ENCODE measurements at places on chromosomes 3 and 15. TPM values are rescaled to one million over a fixed set of nuclear protein-coding genes. Genes with fewer than 3 reads are reported as not detected.

- no peak for DNase-seq
These were observed 3.7 kb upstream of the SYNPR start for GRCh38 chr3:63274359-63274758.

- DNase-seq = no peak
These were observed 488.7 kb upstream of the TPRG1 start for GRCh38 chr3:188683032-188683521.

DNA sequence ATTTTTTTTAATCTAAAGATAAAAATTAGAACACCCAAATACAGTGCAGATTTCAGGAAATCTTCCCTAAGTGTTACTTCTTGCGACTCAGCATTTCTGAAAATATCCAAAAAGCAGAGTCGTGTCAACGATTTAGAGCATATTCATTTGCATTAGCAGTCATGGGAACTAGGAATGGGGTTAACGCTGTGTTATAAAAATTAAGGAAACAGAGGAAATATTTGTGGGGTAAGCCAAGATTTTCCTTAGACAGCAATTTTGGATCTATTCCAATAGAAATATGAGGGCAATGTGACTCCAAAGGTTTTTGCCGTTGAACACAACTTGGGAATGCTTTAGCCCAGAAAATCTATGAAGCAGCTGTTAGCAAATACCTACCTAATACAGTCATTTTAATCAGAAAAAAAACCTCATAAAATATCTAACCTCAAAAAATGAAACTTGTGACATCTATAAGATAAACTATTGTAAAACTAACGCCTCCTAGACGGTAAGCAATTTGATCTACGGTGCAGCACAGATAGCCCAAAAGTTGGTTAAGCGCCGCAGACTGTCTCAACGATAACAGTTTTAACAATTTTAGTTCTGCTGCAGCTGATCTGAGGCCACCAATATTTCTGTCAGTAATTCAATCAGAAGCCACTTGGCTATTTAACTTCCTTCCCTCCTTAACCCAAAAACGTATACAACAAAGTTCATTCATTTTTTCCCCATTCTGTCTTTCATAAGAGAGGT is 5.8 kb upstream of the ATP11B start:
- no peak for DNase-seq

- no peak for DNase-seq
These were observed 50.0 kb upstream of the EPHA3 start for GRCh38 chr3:89057398-89057797.

DNA sequence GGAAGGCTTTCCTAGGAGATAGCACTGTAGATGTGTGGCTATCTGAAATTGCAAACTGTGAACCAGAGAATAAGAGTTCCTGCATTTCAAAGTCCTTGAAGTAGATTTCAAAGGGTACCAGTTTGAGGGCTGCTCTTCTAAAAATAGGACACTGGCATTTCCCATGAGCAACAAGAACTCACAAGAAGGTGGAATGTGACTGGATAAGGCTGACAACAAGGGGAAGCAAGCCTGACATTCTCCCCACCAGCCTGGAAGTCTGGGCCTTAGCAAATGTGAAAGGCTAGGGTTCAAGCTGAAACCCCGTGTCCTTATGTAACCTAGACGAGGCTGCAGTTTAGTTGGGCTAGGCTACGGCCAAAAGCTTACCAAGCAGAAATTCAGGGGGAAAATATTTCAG is 18.7 kb upstream of the TJP1 start:
- no peak for DNase-seq

DNA sequence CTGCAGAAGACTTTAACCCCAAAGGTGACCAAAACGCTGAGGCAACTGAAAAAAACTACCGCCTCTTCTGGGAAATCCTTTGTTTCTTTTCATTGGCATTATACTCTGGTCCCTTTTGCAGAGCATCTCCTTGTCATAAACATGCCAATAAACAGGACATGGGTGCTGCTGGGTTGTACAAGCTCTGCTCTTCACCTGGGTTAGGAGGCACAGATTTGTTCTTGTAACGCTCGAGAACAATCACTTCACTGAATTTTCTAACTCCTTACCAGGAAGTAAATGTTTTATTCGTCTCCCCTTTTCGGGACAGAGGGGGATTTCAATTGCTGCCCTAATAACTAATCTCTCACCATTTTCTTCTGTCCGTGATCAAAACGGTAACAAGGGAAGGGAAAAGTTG is 1.3 kb downstream of the PLCH1 start:
- no peak for DNase-seq

DNA sequence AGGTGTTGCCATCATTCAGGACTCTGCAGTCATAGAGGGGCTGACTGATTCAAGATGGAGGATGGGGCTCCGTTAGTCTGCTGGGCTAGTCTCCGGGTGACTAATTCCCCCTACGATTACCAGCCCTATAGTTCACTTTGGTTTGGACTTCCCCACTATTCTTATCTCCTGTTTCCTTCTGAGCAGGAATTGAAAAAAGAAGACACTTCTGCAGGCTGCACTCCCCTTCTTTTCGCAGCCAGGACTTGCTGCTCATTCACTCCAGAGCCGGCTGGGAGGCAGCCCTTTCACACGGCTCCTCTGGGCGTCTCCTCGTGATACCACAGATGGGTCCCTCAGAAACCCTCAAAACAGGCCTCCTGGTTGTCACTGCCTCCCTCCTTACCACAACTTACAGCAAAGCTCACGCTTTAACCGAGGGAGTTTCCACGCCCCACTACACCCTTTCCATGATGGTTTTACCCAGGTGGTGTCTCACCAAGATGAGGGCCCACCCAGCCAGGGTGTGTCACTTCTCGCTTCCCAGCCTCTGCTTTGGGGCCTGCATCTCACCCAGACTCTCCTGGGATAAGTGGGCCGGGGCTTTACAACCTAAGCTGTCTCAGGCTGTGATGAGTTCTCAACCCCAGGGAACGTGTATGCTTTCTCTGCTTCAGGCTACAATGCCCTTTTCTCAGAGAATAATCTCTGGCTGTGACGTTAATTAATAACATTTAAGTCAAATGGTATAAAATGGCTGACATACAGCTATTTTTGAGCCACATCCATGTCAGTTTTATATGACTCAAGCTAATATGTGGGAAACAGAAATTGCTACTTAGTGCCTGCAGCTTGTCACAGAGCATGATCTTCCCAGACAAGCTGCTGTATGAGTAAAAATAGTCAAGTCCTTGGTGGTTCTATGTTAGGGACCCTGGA is 11.9 kb downstream of the CX3CR1 start:
- DNase-seq = no peak

DNA sequence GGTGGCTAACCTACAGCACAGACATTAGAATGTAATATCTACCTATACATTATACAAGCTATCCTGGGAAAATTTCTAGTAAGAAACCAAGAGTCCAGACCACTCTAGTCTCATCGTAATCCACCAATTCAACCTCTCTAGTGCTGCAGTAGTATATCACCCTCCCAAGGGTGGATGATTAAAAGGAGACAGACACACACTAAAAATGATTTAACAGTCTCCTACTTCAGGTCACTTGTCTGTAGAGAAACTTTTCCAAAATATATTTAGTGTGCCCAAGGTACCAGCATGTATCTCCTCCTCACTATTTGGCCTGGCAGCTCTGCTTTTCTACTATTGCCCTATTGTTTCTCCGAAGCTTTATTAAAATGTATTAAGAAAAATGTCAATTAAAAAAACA is 45.0 kb downstream of the ZBTB20 start:
- no peak for DNase-seq

GRCh38 chr3:48748754-48749153 is 31.7 kb upstream of the IP6K2 start:
- DNase-seq = no peak

- DNase-seq = no peak
These were observed 64.4 kb downstream of the SLMAP start for GRCh38 chr3:57820479-57820878.

DNA sequence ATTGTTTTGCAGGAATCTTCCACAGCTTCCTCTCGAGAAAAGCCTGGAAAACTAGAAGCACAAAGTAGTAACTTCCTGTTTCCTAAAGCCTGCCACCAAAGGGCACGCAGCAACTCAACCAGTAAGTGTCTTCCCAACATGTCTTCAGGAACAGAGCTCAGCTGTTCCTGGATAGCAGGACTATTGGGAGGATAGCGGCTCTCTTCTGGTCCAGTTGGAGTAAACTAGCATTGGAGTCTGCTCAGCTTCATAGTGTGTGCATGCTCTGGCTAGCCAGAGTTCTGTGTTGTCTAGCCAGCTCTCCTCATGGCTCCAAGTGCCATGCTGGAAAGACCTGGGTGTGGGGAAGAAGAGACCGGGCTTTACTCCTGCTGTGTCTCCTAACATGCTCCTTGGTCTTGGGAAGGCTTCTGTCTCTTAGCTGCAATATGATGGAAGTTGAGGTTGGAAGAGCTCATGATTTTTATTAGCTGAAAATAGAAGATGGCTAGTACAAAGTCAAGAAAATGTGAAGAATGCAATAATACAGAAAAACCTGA is 63.1 kb downstream of the IL16 start:
- no peak for DNase-seq

DNA sequence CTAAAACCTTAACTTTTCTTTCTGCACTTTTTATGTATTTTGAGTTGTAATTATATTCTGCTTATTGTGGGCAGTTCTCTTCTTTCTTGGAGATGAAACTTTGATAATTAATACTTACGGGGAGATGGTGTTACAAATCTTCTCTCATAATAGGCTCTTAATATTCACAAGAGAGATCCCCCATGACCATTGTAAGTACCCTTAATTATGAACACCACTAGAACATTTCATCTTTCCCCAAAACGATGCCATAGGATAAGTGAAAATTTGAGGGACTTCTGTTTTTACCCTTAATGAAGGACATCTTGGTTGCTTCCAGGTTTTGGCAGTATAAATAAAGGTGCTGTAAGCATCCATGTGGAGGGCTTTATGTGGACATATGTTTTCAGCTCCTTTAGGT is 60.7 kb downstream of the PIAS1 start:
- no peak for DNase-seq

GRCh38 chr3:170320461-170321121 is 36.9 kb upstream of the SKIL start:
- no peak for DNase-seq

DNA sequence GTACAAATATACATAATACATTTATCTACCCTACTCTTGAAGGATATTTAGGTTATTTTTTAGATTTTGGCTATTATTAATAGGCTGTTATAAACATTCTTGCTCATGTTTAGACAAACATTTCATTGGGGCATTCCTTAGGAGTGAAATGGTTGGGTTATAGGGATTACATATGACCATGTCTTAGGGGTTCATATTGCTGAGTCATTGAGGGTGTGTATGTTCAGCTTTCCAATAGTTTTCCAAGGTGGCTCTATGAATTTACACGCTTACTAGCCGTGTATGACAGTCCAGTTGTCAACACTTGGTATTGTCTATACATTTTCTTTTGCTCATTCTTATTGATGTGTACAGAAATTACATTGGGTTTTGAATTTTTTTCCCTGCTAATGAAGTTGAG is 125.8 kb downstream of the OXSM start:
- DNase-seq = no peak

- DNase-seq = no peak
These were observed 29.5 kb upstream of the ULK4 start for GRCh38 chr3:41991437-41991836.

DNA sequence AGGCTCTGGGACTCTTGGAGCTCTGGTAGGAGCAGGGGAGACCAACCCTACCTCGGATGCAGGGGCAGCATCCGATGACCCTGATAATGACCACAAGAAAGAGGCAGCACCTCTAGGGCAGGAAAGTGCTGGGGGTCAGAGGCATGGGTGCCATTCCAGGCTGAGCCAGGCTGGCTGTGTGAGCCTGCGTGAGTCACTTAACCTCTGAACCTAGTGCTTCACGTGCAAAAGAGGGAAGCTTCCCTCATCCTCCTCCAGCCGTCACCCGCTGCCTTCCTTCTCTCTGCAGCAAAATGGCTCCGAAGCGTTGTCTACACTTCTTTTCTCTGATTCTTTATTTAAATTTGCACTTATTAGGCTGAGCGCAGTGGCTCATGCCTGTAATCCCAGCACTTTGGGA is 35.5 kb downstream of the ZDHHC19 start:
- DNase-seq = no peak

GRCh38 chr3:161025911-161026310 is 79.2 kb downstream of the B3GALNT1 start:
- no peak for DNase-seq

DNA sequence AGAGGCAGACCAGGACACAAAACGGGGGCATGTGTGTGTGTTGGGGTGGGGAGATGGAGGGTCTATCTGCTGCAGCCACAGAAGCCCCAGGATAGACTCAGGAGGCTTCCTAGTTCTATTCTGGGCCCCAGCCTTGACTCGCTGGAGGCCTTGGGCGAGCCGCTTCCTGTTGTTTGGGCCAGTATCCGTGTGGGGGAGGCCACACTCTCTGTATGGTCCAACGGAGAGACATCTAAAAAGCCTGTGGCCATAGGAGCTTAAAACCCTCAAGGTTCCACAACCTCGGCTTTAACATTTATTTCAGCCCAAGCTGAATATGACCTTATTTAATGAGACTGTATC is 32.8 kb downstream of the POC1A start:
- DNase-seq = peak; percentile 76

DNA sequence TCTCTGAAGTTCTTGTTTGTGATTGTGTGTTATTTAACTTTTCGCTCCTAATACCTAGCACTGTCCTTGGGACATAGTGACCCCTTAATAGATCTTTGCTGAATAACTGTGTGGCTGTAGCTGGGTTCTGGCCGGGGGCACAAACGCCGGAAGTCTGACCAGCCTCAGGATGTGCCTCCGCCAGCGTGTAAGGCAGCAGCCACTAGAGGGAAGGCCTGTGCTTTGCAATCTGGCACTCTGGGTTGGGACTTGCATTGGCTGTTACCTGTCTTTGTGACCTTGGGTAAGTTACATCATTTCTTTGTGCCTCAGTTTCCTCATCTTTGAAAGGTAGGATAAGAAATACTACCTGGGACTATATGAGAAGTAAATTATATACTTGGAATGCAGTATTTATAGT is 158.7 kb downstream of the GHSR start:
- peak; percentile 67 for DNase-seq

DNA sequence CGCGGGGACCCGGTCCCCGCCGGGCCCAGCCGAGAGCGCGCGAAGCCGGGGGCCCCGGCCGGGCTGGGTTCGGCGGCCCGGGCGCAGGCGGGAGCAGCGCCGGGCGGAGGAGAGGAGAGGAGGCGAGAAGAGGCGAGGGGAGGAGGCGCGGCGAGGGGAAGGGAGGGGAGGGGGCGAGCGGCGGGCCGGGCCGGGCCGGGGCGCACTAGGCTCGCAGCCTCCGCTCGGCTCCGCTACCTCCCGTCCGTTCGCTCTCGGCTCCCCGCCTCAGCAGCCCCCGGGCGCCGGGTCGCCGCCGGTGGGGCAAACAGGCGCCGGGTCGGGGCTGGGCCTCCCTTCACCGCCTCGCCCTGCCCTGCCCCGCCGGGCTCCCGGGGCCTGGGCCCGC is 351 bp downstream of the INSYN1 start:
- DNase-seq = peak; percentile 28

DNA sequence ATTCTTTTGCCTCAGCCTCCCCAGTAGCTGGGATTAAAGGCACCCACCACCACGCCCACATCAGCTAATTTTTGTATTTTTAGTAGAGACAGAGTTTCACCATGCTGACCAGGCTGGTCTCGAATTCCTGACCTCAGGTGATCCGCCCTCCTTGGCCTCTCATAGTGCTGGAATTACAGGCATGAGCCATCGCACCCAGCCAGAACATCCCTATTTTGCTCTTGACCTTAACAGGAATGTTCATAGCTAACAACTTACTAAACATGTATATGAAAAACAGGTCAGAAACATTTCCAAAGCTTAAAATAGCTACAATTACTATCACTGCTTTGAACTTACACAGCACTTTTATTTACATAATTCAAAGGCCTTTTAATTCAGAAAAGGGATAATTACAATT is 33.7 kb downstream of the UQCC5 start:
- no peak for DNase-seq

OCA2 gene
- total RNA-seq = 0.45 TPM

SLC28A2 gene
- total RNA-seq = not detected

ISLR gene
- total RNA-seq = 26.3 TPM

AMIGO3 gene
- not detected for total RNA-seq

MED12L gene
- total RNA-seq = 0.82 TPM

GOLGA8J gene
- not detected for total RNA-seq
